BJ (cell line): ENCODE measurements at places on chromosomes 12 and 14.

GRCh38 chr12:121966959-121967358 lies 48.6 kb downstream of the CFAP251 start:
- DNase-seq = no peak

DNA sequence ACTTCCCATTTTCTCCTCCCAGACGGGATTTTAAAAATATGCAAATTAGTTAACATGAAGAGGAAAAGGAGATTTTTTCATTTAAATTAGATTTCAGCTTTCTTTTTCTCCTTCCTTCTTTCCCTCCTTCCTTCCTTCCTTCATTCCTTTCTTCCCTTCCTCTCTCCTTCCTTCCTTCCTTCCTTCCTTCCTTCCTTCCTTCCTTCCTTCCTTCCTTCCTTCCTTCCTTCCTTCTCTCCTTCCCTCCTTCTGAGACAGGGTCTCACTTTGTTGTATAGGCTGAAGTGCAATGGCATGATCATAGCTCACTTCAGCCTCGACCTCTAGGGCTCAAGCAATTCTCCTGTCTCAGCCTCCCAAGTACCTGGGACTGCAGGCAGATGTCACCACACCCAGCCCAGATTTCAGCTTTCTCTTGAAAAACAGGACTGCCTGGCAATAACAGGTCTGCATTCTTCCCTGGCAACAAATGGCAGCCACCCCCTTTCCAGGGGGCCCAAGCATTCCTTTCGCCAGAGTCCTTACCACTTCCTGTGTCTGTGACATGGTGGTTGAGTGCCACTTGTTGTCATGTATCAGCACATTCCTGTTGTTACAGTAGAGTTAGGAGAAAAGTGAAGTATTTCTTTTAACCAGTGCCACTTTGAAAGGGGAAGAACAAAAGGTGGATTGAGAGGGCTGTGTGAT lies 119.1 kb downstream of the PTPN11 start:
- peak; percentile 1 for DNase-seq

GRCh38 chr12:51866324-51866723 lies 17.8 kb upstream of the FIGNL2 start:
- DNase-seq = no peak

DNA sequence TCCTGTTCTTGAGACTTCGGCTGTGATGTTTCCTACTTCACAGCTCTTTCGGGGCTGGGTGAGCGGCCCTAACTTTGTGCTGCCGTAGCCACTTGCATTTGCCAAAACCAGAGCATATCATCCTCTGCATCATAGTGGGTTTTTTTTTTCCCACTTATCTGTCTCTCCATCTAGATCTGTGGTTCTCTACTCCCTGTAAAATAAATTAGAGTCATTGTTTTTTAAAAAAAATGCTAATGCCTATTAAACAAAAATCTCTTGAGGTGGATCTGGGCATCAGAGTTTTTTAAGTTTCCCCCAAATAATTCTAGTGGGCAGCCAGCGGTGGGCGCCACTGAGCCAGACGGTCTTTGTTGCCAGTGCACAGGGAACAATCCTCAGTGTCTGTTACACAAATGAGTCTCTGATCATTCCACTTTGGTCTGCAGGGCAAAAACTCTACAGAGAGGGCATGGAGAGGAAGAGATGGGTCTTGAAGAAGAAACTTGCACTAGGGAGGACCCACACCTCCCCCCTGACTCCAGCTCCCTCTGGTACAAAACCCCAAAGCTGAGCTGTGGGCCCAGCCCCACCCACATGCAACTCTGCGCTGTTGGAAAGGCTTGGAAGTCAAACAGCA lies 62.4 kb upstream of the BCL2L14 start:
- DNase-seq = no peak
